HepG2 (cell line): ENCODE measurements at places on chromosomes 7 and 10.

DNA sequence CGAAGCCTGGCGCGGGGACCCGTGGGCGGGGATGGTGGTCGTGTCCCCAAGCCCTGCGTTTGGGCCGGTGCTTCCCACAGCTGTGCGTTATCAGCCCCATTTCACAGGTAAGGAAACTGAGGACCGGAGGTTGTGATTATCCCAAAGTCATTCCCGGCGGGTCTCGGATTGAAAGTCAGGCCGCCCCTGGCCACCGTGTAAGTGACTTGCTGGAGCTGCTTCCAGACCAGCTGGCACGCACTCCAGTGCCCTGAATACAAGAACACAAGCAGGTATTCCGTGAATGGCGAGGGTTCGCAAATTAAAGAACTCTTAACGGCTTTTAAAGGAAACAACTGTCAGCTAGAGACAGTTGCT lies 675 bp upstream of the ATE1 start:
- H3K27ac ChIP-seq, result peak overlapping the region; percentile 95
- H3K4me1 ChIP-seq, result peaks cover 54% of the 10 kb centered on the region
- no peak for DNase-seq

DNA sequence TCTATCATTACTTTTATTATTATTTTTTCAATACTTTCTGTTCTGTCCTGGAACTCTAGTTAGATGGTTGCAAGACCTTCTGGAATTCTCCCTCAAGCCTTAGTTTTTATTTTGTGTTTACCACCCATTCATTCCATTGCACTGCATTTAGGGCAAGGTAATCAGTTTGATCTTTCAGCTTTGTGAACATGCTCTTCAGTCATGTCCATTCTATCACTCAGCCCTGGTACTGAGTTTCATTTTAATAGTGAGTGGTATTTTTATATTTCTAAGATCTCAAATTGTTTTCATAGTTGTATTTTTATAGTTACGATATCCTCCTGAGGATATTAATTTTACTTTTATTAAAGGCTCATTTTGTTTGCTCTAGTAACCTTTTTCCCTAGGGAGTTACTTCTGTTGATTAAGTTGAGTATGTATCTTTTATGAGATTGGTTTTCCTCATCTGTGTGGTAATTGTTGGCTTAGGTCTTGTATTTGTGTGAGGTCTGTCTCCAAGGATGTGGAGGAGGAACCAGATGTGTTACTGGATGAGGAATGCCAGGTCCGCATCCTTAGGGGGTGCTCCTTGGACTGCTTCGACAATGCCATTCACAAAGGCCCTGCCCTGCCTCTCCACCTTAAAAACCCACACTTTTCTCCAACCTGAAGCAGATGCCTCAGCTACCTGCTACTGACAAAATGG lies 46.7 kb upstream of the RAB18 start:
- no peak for DNase-seq
- no peaks in the 10 kb centered on the region for H3K27me3 ChIP-seq
- H3K4me3 ChIP-seq, result no peak overlapping the region
- H3K36me3 ChIP-seq, result no peaks in the 10 kb centered on the region

- no peak for DNase-seq
- no peak overlapping the region for H3K4me3 ChIP-seq
- no peak overlapping the region for H3K27ac ChIP-seq
- H3K36me3 ChIP-seq, result no peaks in the 10 kb centered on the region
Observed at GRCh38 chr10:2744547-2745200, 322.7 kb upstream of the PFKP start.

DNA sequence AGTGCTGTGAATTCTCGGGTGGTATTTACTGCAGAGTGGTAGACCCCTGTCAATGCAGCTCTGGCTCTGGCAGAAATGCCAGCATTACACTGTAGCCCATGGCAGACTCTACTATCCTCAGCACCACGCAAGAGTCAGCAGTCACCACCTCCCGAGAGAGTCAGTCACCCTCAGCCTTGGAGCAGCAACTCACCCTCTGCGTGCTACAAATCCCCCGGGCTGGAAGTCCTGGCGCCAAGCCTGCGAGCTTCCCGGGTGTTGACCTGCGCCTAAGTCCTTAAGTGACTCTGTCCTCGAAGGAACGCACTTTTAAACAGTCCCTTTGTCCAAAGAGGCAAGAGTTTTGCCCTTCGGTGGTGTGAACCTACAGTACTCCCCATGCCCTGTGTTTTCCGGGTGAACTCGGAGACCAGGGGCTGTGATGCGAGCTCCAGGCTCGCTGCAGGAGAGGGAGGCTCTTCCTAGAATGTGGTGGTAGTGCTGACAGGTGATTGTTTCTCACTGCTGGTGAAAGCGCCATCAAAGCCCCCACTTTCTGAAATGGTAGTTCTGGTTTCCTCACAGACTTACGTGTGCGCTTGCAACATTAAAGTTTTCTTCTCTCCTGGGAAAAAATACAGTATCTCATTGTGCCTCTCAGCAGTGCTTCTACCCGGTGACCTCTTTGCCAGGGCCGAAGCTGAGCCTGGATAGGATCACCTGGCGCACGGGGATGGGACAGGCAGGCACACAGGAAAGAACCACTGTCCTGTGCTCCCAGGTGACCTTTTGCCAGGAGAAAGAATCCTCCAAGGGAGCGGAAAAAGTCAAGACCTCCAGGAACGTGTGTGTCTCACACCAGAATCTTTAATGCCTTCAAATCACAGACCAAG lies 33.1 kb upstream of the MBL2 start:
- no peak overlapping the region; the same call in 1 of the 2 replicates for H3K4me3 ChIP-seq
- peaks cover 9% of the 10 kb centered on the region; the same call in 2 of the 3 replicates for H3K27me3 ChIP-seq
- peaks cover 10% of the 10 kb centered on the region for H3K4me1 ChIP-seq
- DNase-seq, result no peak

GRCh38 chr7:131329176-131329570 lies 1.5 kb downstream of the MKLN1 start:
- DNase-seq, result no peak
- H3K36me3 ChIP-seq, result no peaks in the 10 kb centered on the region
- no peaks in the 10 kb centered on the region; the same call in 2 of the 3 replicates for H3K27me3 ChIP-seq
- H3K4me3 ChIP-seq, result peak overlapping the region; percentile 92
- H3K27ac ChIP-seq, result peak overlapping the region; percentile 98

DNA sequence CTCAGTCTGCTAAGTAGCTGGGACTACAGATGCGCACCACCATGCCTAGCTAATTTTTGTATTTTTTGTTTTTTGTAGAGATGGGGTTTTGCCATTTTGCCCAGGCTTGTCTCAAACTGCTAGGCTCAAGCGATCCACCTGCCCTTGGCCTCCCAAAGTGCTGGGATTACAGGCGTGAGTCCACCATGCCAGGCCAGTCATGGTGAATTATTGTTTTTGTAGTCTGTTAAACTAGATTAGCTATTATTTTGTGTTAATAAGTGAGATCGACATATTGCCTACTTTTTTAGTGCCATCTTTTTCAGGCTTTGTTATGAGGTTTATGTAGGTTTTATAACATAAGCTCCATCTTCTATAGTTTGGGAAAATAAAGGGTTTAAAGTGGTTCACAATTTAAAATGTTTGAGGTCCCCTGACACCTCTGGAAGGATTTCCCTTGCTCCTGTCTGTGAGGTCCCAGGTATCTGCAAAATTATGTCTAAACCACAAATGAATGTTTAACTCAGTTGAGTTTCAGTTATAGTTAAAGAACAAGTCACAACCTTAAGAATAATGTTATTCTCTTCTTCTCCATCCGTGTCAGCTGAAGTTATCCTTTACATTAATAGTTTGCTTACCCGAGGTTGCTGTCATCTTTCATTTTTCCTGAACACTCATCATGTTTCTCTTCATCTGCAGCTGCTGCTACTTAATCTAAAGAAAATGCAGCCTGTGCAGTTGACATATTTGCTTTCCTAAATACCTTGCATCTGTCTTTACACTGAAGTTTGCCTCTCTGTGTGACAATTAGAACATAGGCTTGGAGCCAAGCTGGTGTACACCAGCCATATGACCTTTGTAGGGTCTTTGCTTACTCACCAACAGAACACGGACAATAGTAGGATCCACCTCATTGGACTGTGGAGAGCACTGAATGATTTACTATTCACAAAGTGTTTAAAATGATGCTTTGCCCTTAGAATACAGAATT lies 8.9 kb upstream of the VSTM4 start:
- H3K4me3 ChIP-seq, result no peak overlapping the region
- DNase-seq, result no peak
- no peak overlapping the region for H3K27ac ChIP-seq
- no peaks in the 10 kb centered on the region for H3K36me3 ChIP-seq

- no peak overlapping the region for H3K27ac ChIP-seq
- no peak for DNase-seq
- no peaks in the 10 kb centered on the region for H3K27me3 ChIP-seq
Observed at GRCh38 chr7:569071-569855, 49.6 kb upstream of the PDGFA start.

- DNase-seq, result peak; percentile 17
- H3K4me3 ChIP-seq, result no peak overlapping the region
- H3K4me1 ChIP-seq, result no peaks in the 10 kb centered on the region
- H3K27me3 ChIP-seq, result no peaks in the 10 kb centered on the region
- no peaks in the 10 kb centered on the region for H3K36me3 ChIP-seq
Observed at GRCh38 chr10:17025444-17026295, 103.9 kb downstream of the CUBN start.

DNA sequence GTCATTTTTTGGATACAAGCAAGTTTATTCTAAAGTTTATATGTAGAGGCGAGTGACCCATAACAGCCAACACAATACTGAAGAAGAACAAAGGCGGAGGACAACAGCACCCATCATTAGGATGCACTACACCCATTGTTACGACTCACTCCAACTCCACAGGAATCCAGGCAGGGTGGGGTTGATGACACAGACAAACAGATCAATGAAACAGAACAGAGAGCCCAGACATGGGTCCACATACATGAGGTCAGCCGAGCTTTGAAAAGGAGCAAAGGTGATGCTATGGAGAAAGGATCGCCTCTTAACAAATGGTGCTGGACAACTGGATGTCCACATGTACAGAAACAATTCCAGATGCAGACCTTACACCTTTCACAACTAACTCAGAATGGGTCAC lies 426.4 kb downstream of the PTPRN2 start:
- no peaks in the 10 kb centered on the region for H3K27me3 ChIP-seq
- H3K4me1 ChIP-seq, result peaks cover 27% of the 10 kb centered on the region
- H3K27ac ChIP-seq, result no peak overlapping the region
- DNase-seq, result peak; percentile 18
- no peak overlapping the region for H3K4me3 ChIP-seq

GRCh38 chr7:99139036-99139435 lies 4.9 kb downstream of the SMURF1 start:
- H3K27me3 ChIP-seq, result no peaks in the 10 kb centered on the region
- H3K36me3 ChIP-seq, result no peaks in the 10 kb centered on the region
- peaks cover 55% of the 10 kb centered on the region for H3K4me1 ChIP-seq
- no peak for DNase-seq

- no peak for DNase-seq
- H3K27me3 ChIP-seq, result no peaks in the 10 kb centered on the region
- no peak overlapping the region for H3K4me3 ChIP-seq
- no peaks in the 10 kb centered on the region for H3K4me1 ChIP-seq
Observed at GRCh38 chr10:33749067-33749735, 414.7 kb upstream of the NRP1 start.

DNA sequence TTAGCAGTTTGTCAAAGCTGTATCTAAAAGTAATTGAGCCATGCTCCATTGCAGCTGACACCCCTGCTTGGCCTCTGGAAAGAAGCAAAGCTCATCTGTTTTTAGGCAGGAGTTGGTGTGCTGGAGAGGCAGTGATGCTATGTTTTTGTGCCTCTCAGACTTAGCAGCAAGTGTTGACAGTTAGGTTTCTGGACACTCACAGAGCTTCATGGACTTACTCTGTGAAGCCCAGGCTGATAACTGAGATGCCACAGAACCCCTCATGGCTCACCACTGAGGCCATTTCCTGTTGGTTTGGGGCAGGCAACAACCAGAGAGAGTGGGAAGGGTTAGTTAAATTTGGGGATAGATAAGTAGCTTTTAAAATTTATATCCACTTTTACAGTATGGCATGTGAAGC lies 59.8 kb downstream of the BTAF1 start:
- no peak for DNase-seq
- H3K36me3 ChIP-seq, result peaks cover 10% of the 10 kb centered on the region
- H3K27me3 ChIP-seq, result no peaks in the 10 kb centered on the region
- no peak overlapping the region for H3K27ac ChIP-seq
- no peaks in the 10 kb centered on the region for H3K4me1 ChIP-seq

DNA sequence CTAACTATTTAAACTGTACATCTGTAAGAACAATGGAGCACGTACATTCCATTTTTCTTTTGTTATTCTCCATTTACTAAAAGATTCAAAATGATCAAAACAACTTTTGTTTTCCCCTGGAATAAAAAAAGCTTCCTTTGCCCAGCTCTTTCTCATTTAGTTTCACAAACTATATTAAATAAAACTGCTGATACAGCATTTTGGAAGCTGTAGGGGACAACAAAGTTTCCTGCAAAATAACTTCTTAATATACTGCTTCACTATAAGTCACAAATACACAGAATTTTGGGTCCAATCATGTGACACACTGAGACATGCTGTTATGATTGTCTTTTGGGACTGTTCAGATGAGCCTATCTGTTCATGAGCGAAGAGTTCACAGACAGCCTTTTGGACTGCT lies 222.4 kb downstream of the ADAM12 start:
- H3K27me3 ChIP-seq, result no peaks in the 10 kb centered on the region; the same call in 1 of the 2 replicates
- H3K4me3 ChIP-seq, result no peak overlapping the region
- no peak overlapping the region for H3K27ac ChIP-seq
- H3K36me3 ChIP-seq, result no peaks in the 10 kb centered on the region

DNA sequence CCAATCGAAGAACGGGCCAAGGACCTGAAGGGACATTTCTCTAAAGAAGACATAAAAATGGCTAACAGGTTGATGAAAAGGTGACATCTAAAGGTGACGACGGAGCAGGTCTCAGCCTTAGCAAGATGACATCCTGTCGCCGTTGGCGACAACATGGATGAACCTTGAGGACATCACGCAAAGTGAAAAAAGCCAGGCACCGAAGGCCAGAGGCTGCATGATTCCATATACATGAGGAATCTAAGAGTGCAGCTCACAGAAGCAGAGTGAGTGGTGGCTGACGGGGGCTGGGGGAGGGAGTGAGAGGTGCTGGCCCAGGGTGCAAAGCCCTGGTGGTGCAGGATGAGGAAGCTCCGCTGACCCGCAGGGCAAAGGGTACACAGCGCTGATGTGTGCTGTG lies 34.1 kb upstream of the NKX6-2 start:
- no peaks in the 10 kb centered on the region for H3K4me1 ChIP-seq
- no peak for DNase-seq
- H3K27me3 ChIP-seq, result peaks cover 2% of the 10 kb centered on the region
- no peaks in the 10 kb centered on the region for H3K36me3 ChIP-seq
- no peak overlapping the region for H3K27ac ChIP-seq

- H3K36me3 ChIP-seq, result no peaks in the 10 kb centered on the region
- no peaks in the 10 kb centered on the region for H3K4me1 ChIP-seq
- no peak for DNase-seq
- H3K27me3 ChIP-seq, result no peaks in the 10 kb centered on the region
- H3K4me3 ChIP-seq, result no peak overlapping the region
Observed at GRCh38 chr7:79741684-79742083, 288.2 kb upstream of the MAGI2 start.

- H3K27ac ChIP-seq, result no peak overlapping the region
- no peak overlapping the region for H3K4me3 ChIP-seq
- no peaks in the 10 kb centered on the region for H3K36me3 ChIP-seq
- H3K27me3 ChIP-seq, result no peaks in the 10 kb centered on the region
- no peak for DNase-seq
- no peaks in the 10 kb centered on the region for H3K4me1 ChIP-seq
Observed at GRCh38 chr7:124027236-124027635, 5.6 kb downstream of the TMEM229A start.

- H3K36me3 ChIP-seq, result no peaks in the 10 kb centered on the region
- H3K4me3 ChIP-seq, result no peak overlapping the region
- no peak for DNase-seq
- peaks cover 6% of the 10 kb centered on the region for H3K4me1 ChIP-seq
- H3K27ac ChIP-seq, result no peak overlapping the region
- H3K27me3 ChIP-seq, result peaks cover under 1% of the 10 kb centered on the region; the same call in 1 of the 2 replicates
Observed at GRCh38 chr10:11631890-11632587, 20.6 kb upstream of the USP6NL start.
